HCT116 (cell line): ENCODE measurements at places on chromosomes 5 and 9. TPM values are rescaled to one million over a fixed set of nuclear protein-coding genes. Genes with fewer than 3 reads are reported as not detected.

GRCh38 chr5:32942225-32942989 lies 231.3 kb downstream of the NPR3 start:
- no peaks in the 10 kb centered on the region for H3K4me1 ChIP-seq
- H3K27me3 ChIP-seq, result no peaks in the 10 kb centered on the region
- peak; percentile 55 for DNase-seq
- H3K27ac ChIP-seq, result no peak overlapping the region

GRCh38 chr5:149632311-149633251 lies 51.3 kb downstream of the ARHGEF37 start:
- no peak overlapping the region for H3K4me3 ChIP-seq
- H3K4me1 ChIP-seq, result peaks cover 18% of the 10 kb centered on the region
- H3K36me3 ChIP-seq, result no peaks in the 10 kb centered on the region
- peak overlapping the region; percentile 5 for H3K27ac ChIP-seq
- no peaks in the 10 kb centered on the region for H3K27me3 ChIP-seq
- no peak for DNase-seq

DNA sequence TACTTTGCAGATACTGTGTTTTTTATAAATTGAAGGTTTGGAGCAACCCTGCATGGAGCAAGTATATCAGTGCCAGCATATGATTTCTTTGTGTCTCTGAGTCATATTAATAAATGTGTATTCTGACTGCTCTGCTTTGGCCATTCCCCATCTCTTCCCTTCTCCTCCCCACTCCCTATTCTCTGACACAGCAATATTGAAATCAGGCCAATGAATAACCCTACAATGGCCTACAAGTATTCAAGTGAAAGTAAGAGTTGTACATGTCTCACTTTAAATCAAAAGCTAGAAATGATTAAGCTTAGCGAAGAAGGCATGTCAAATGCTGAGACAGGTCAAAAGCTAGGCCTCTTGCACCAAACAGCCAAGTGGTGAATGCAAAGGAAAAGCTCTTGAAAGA lies 82.2 kb upstream of the TLX3 start:
- no peak for DNase-seq
- no peaks in the 10 kb centered on the region for H3K4me1 ChIP-seq
- no peak overlapping the region for H3K4me3 ChIP-seq
- H3K27ac ChIP-seq, result no peak overlapping the region

DNA sequence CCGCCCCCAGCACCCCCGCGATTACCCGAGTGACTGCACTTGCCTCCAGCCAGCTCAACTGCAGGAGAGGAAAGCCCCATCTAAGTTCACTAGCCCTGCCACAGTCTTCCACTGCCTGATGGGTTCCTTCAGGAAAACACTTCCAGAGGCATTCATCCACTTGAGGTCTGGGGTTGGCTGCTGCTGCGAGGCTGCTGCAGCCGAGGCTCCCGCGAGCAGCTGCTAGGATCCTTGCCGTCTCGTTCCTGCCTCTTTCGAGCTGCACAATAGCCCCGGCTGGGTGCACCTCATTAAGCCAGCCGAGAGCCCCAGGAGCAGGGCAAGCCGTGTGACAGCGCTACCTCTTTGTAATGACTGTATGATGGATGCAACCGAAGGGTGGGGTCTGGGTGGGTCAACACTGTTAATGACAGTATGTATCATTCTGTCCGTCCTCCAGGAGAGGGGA lies 24.2 kb upstream of the ELAVL2 start:
- DNase-seq, result no peak
- H3K27me3 ChIP-seq, result no peaks in the 10 kb centered on the region
- H3K27ac ChIP-seq, result no peak overlapping the region

DNA sequence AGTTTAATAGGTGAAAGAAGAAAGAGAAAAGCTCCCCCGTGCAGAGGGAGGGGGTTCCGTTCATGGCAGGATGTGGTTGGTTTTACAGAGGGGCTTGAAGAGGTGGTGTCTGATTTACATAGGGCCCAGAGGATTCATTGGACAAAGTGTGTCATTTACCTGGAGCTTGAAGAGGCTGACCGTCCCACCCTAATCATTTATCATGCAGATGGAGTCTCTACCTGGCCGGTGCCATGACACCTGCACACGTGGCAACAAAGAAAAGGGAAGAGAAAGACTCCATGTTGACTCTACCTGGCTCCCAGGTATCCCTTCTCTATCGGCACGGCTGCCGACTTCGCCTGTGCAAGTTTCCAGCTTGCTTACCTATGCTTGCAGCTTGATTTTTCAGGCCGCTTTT lies 35.3 kb upstream of the PRRC2B start:
- no peaks in the 10 kb centered on the region for H3K36me3 ChIP-seq
- no peak overlapping the region for H3K27ac ChIP-seq
- H3K4me1 ChIP-seq, result peaks cover 7% of the 10 kb centered on the region; the same call in 1 of the 2 replicates
- no peaks in the 10 kb centered on the region for H3K27me3 ChIP-seq
- H3K4me3 ChIP-seq, result no peak overlapping the region
- DNase-seq, result no peak

GRCh38 chr9:757246-757881 lies 84.1 kb upstream of the DMRT1 start:
- no peak overlapping the region for H3K4me3 ChIP-seq
- H3K27me3 ChIP-seq, result no peaks in the 10 kb centered on the region
- no peaks in the 10 kb centered on the region for H3K36me3 ChIP-seq
- H3K27ac ChIP-seq, result no peak overlapping the region
- H3K4me1 ChIP-seq, result peaks cover 8% of the 10 kb centered on the region

DNA sequence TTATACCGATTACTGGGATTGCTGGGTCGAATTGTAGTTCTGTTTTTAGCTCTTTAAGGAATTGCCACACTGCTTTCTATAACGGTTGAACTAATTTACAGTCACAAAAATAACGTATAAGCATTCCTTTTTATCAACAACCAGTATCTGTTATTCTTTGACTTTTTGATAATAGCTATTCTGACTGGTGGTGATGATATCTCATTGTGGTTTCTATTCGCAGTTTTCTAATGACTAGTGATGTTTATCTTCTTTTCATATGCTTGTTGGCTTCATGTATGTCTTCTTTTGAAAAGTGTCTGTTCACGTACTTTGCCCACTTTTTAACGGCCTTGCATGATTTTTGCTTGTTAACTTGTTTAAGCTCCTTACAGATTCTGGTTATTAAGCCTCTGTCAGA lies 74.4 kb downstream of the FAM174A start:
- no peak overlapping the region for H3K27ac ChIP-seq
- H3K27me3 ChIP-seq, result no peaks in the 10 kb centered on the region
- H3K36me3 ChIP-seq, result no peaks in the 10 kb centered on the region
- H3K4me1 ChIP-seq, result no peaks in the 10 kb centered on the region

DNA sequence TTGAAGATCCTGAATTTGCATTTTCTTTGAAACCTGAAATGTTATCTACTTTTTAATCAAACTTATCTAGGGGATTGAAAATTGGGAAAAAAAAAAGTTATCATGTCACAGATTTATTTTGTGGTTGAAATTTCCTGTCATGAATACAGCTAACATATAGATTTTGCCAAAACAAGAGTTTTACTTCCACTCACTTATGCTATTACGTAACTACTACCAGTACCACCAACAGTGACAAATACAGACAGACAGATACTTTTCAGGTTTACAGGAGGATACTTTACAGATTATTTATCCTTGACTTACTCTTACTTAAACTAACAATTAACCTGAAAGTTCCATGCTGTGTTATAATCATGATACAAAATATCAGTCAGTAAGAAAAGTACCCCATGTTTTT lies 6.8 kb upstream of the MRPS30 start:
- no peaks in the 10 kb centered on the region for H3K27me3 ChIP-seq
- no peak overlapping the region for H3K4me3 ChIP-seq
- H3K27ac ChIP-seq, result no peak overlapping the region
- H3K4me1 ChIP-seq, result peaks cover 4% of the 10 kb centered on the region

GRCh38 chr9:109258481-109259302 lies 62.2 kb downstream of the EPB41L4B start:
- no peak overlapping the region for H3K4me3 ChIP-seq
- no peak for DNase-seq
- H3K4me1 ChIP-seq, result peaks cover 8% of the 10 kb centered on the region

DNA sequence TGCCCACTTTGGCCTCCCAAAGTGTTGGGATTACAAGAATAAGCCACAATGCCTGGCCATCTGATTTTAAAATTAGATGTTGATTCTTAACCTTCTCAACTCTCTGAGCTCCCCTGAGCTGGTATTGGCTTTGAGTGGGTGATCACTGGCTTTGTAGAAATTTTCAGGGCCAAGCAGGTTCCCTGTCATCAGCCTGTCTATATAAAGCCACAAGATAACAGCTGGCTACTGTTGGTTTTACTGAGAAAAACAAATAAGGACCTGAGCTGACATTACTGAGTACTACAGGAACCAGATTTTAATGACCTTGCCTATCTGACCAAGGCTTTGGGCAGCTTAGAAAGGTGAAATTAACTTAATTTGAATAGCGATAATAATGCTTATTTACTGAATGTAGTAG lies 153.6 kb downstream of the MSX2 start:
- DNase-seq, result no peak
- H3K27ac ChIP-seq, result no peak overlapping the region
- no peak overlapping the region for H3K4me3 ChIP-seq
- H3K36me3 ChIP-seq, result no peaks in the 10 kb centered on the region

DNA sequence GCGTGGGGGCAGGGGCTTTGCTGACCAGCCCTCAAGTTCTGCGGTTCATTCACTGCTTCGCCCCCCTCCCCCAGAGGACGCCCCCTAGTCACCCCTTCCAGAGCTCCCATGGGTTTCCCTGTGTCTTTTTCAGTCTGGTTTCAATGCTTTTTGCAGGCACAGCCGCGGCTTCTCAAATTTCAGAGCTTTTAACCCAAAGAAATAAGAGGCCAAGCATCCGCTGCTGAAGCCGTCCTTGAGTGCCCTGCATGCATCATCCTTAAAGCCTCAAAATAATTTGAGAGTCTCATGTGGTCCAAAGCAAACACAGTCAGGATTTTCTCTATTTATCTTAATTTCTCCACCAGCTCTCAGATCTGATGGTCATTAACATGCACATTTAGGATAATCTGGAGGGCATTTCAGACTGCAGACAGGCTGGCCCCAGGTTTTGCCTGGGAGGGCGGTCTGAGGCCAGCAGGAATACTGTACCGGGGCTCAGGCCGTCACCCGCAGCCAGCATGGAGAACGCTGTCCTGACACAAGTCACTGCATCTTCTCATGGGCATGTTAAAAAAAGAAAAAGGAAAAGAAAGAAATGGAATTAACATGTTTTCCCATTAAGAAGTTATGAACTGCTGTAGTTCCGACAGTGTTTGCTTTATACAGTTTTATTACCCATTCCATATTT lies 420.8 kb upstream of the IRX4 start:
- no peaks in the 10 kb centered on the region for H3K36me3 ChIP-seq
- no peak for DNase-seq
- no peak overlapping the region for H3K4me3 ChIP-seq

- no peak overlapping the region for H3K4me3 ChIP-seq
- no peaks in the 10 kb centered on the region for H3K27me3 ChIP-seq
- no peaks in the 10 kb centered on the region for H3K4me1 ChIP-seq
Observed at GRCh38 chr5:15433709-15434108, 66.3 kb upstream of the FBXL7 start.

DNA sequence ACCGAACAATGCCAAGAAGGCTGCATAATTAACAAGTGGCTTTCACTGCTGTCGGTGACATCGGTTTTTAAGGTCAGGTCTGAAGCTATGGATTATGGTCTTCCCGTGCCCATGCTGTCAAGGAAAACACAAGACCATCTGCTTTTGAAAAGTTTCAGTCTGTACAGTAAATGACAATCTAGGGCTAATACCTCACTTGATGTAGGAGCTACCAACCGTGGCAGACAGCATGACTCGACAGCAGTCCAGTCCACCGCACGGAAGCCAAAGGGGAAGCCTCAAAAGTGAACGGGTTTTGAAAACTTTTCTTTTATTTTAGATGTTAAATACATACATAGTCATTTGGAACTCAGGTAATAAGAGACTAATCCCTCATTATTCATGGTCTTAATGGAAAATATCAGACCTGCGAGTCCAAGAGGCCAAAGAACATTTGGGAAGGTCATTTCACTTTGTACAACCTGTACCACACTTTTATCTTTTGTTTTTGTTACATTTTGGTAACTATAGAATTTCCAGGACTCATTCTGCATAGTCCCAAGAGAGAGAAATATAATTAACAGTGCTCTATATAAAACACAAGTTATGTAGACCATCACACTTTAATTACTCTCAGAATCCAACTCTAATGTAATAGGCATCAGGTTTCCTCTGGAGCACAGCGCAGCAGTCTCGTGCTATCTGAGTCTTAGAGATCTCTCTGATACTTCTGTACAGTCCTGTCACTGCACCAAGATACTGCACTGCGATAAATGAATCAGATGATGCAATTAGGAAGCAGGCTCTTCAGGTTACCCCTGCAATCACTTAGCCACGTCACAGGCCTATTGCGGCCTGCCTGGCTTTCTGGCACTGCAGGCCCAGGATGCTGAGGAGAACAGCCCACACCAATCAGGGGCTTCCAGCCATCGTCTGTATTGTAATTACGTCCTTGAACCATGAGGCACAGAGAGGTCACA lies 184.9 kb downstream of the FANCC start:
- H3K27ac ChIP-seq, result no peak overlapping the region
- H3K4me1 ChIP-seq, result no peaks in the 10 kb centered on the region
- H3K27me3 ChIP-seq, result no peaks in the 10 kb centered on the region
- DNase-seq, result no peak

GRCh38 chr5:72468024-72468423 lies 39.2 kb downstream of the ZNF366 start:
- no peaks in the 10 kb centered on the region for H3K36me3 ChIP-seq
- H3K4me1 ChIP-seq, result peaks cover 6% of the 10 kb centered on the region; the same call in 1 of the 2 replicates
- no peak overlapping the region for H3K27ac ChIP-seq
- no peak for DNase-seq

TAS2R1 gene
- not detected for total RNA-seq

KCNIP1 gene
- total RNA-seq, result not detected
